Ovary (tissue), 10 donors: ENCODE measurements at places on chromosomes 5 and 9. TPM values are rescaled to one million over a fixed set of nuclear protein-coding genes. Genes with fewer than 3 reads are reported as not detected.

The FRMPD1 gene
- 0.01 TPM for polyA plus RNA-seq

The BOD1 gene
- 63.0 TPM for polyA plus RNA-seq

The RNF183 gene
- not detected for polyA plus RNA-seq

The NR4A3 gene
- polyA plus RNA-seq = 3.4 TPM

The NTRK2 gene
- polyA plus RNA-seq = 12.0 TPM

The BNC2 gene
- 36.1 TPM for polyA plus RNA-seq

The FAM221B gene
- polyA plus RNA-seq = not detected

The PAIP2 gene
- 111 TPM for polyA plus RNA-seq

The ENTPD8 gene
- 0.11 TPM for polyA plus RNA-seq

The PROB1 gene
- polyA plus RNA-seq = 1.0 TPM

The PTGDS gene
- 13.6 TPM for polyA plus RNA-seq

The TEX48 gene
- not detected for polyA plus RNA-seq
